Stomach (tissue), 19 donors: ENCODE measurements at places on chromosomes 13 and 19.

GRCh38 chr13:101449790-101450748 is 2.4 kb upstream of the ITGBL1 start:
- no peak for DNase-seq

DNA sequence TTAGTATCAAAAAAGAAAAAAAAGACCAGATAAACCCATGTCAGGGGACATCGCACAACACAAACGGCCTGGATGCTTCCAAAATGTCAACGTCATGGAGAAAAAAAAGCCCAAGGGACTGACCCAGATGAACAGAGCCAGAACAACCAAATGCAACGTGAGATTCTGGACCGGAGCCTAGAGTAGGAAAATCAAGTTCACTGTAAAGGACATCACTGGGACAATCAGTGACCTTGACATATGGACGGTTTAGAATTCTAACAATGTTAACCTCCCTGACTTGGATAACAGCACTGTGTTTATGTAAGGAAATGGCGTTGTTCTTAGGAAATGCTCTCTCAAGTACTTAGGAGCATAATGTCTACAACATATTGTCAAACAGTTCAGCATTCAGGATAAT is 15.1 kb upstream of the EMP3 start:
- no peak for DNase-seq

DNA sequence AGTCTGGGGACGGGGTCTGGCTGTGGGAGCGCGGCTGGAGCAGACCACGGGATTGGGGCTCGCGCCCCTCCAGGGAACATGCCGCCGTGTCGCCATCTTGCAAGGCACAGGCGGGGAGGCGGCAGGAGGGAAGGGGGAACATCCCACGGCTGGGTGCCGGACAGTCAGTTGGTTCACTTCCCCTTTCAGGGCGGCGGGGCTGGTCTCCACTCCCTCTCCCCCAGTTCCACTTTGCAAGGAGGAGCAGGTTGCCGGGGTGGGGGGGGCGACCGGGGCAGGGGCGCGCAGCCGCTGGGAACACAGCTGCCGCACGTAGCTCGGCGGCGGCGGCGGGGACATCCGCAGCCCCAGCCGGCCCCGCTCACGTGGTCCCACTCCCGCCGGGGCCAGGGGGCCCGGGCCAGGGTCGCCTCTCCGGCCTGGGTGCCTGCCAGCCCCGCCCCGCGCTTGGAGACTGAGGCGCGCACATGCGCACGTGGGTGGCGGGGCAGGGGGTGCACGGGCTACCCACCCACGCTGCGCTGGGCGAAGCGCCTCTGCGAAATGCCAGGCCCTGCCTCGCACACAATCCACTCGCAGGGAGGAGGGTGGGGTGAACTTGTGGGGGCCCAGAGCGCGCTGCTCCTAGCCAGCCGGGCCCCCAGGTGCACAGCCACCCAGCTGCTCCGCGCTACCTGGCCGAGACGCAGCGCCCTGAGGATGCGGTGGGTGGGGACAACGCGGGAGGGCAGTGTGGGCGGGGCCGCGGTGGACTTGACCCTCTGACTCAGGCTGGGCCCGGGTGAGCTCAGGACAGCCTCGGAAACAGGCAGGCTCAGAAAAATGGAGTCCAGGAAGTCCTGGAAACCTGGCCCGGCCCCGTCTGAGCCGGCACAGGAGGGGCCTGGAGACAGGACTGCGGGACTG is 6.4 kb downstream of the KLF16 start:
- peak; percentile 95 for DNase-seq

- no peak for DNase-seq
These were observed 710 bp downstream of the SHD start for GRCh38 chr19:4279530-4280422.
